Iris pigment epithelial cell (primary cell): ENCODE measurements at places on chromosomes 6 and 20.

DNA sequence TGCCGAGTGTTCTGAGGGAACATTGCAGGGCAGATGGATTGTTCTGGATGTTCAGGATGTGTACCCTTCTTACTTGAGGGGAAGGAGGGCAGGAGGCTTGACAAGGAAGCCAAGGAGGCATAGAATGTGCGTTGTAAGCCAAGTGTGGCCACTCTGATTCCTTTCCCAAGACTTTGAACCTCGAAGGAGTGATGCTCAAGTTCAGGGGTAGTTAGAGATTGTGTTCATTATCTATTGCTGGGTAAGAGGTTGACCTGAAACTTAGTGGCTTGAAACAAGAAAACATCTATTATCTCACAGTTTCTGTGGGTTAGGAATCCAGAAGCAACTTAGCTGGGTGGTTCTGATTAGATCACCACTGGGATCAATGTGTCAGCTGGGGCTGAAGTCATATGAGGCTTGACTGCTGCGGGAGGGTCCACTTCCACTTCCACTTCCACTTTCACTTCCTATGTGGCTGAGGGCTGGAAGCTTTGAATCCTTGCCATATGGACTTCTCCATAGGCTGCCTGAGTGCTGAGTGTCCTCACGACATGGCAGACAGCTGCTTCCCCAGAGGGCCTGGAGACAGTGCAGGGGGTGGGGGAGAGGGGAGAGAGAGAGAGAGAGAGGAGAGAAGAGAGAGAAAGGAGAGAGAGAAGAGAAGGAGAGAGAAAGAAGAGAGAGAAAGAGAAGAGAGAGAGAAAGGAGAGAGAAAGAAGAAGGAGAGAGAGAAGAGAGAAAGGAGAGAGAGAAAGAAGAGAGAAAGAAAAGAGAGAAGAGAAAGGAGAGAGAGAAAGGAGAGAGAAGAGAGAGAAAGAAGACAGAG lies 6.9 kb upstream of the CD40 start:
- no peak for DNase-seq

GRCh38 chr20:21342656-21343345 lies 39.7 kb downstream of the XRN2 start:
- DNase-seq, result peak; percentile 68

- DNase-seq, result peak; percentile 40
These were observed 9.0 kb upstream of the GRM4 start for GRCh38 chr6:34154668-34155447.

DNA sequence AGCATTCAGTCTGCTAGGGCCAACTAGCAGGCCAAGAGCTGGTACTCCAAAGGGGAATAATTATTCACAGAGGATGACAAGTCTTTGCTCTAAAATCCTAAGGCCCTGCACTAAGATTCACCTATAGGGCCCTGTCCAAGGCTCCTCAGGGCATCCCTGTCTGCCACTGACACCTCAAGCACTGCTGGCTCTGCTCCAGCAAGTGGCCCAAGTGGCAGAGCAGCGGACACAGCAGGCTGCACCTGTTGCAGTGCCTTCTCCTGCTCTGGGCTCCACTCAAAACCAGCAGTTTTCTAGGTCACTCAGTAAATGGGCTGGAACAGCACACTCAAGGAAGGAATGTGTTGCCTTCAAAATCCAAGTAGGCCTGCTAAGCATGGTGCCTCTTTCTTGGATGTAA lies 36.4 kb upstream of the SMOC2 start:
- DNase-seq, result no peak

DNA sequence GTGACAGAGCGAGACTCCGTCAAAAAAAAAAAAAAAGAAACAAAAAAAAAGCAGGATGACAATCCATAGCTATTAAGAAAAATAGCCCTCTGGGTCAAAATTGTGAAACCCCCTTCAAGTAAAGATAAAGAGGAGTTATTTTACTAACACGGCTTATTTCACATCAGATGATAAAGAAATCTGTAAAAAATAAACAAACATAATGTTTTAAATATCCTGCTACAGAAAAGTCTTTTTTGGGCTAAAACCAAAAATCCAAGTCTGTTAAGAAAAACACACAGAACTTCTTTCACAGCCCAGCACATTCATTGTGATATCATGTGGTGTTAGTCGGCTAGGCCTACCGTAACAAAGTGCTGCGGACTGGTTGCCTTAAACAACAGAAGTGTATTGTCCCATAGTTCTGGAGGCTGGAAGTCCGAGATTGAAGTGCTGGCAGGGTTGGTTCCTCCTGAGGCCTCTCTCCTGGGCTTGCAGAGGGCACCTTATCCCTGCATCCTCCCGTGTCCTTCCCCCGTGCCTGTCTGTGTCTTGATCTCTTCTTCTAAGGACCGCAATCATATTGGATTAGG lies 239.2 kb upstream of the TAB2 start:
- DNase-seq, result no peak

DNA sequence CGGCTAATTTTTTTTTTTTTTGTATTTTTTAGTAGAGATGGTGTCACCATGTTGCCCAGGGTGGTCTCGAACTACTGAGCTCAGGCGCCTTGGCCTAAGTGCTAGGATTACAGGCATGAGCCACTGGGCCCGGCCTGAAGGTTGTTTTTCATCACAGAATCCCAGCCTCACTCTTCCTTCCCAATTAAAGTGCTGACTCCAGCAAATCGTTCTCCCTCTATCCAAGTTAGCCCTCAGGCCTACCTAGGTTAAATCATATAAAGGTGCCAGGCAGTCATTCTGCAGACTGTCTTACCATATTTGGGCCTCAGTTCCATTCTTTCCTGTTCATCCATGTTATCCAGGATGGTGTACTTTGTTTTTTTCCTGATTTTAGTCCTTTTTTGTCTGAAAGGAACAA lies 56.4 kb downstream of the ALDH5A1 start:
- no peak for DNase-seq

DNA sequence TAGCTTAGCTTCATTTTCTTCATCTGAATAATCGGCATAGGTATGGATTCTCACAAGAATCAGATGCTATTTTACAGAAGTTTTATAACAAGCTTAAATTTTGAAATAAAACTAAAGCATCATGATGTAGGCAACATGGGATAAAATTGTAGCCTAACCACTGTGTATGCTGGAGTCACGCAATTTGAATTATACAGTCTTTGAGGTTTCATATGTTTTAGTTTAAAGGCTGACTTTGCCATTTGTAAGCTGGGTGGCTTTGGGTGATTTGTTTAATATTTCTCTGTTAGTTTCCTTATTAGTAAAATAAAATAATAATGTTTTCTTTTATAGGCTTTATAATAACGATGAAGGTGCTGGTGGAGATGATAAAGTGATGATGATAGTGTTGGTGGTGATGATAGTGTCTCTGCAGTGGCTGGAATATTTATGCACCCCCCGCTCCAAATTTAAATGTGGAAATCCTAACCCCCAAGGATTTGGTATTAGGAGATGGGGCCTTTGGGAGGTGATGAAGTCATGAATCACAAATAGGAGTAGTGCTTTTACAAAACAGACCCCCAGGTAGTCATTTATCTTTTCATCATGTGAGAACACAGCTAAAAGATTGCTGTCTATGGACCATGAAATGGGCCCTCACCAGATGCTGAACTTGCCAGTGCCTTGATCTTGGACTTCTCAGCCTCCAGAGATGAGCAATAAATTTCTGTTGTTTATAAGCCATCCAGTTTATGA lies 42.0 kb downstream of the DOK5 start:
- DNase-seq, result no peak

GRCh38 chr6:166411721-166412151 lies 29.0 kb upstream of the MPC1 start:
- DNase-seq, result no peak

- DNase-seq, result no peak
These were observed 46.0 kb upstream of the TOP1 start for GRCh38 chr20:40982415-40983145.

GRCh38 chr6:26045065-26045927 lies 41.9 kb upstream of the HFE start:
- DNase-seq, result peak; percentile 93

DNA sequence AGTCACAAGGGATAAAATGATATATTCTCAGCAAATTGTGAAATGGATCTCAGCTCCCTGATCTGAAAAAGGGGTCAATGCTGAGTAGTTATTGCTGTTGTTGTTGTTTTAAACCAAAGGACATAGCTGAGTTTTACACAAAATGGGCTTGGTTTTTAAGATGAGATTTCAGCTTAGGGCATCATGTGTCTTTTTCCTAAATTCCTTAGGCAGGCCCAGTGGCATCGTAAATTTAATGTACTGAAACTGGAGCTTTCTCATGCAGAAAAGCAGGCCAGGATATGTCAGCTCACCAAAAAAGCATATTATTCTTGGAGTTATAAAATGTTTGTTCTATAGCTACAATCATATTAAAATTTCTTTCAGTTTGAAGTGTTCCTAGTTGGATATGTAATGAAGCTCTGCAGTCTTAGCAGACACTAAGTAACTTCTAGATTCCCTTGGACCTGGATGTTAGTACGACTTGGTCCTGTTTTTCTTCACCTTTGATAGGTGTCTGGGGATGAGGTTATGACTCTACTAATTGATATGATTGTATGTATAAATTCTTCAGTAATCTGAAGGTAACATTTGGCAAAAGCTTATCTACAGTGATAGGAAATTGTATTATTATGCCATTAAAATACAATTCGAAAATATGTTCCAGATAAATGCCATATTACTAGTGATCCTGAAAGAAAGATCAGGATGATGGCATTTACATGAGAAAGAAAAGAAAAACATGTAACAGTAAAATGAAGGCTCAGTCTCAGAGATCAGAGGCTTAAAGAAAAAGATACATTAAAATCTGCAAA lies 663.3 kb downstream of the RFPL4B start:
- DNase-seq, result no peak

GRCh38 chr6:161547617-161548016 lies 273.8 kb upstream of the AGPAT4 start:
- DNase-seq, result no peak

- no peak for DNase-seq
These were observed 269.0 kb downstream of the SMOC2 start for GRCh38 chr6:168709991-168710390.

DNA sequence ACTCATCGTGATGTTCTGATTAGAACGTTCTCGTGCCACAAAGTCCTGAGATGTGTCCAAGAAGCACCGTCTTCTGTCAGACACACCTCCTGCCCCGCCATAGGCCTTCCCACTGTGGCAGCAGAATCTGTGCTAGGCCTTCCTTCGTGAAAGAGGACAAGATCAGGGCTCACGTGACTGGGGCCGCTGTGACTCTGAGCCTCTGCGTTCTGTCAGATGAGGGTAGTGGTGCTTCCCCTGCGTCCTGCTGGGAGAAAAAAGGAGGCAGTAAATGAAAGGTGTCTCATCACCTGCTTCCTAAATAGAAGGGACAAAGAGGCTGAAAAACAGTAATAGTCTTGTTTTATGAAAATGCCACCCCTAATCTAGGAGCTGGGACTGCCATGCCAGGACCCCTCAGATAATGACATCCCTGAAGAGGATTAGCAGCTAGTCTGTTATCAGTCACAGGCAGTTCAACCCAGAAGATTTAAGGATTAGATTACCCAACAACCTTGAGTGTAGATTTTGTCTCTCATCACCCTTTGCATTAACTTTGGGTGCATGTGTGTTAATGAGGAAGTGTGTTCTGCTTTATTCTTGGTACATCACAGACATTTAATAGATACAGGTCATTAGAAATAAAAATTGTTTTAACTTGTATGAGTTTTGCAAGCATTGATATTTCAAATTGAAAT lies 4.1 kb downstream of the DNAJC5 start:
- DNase-seq, result no peak

DNA sequence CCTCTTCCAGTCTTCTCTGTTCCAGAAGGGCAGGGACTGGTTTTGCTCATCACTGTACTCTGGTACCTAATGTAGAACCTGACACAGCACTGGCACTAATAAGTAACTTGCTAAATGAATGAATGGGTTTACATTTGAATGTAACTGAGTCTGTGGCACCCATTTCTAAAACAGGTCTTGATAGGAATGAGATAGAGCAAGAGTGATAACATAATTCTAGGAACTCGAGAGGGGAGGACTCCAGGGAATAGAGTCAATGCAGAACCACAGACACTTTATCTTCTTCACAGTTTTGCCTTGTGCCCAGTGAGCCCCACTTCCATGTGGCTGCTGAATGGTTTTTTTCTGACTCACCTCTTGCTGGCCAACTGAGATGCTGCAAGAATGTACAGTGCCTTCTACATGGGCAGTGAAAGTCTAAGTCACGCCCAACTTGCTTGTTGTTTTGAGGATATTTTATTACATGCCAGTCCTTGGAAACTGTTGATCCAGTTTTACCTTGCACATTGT lies 61.1 kb downstream of the TBC1D7 start:
- no peak for DNase-seq

GRCh38 chr6:26043384-26044139 lies 43.7 kb upstream of the HFE start:
- peak; percentile 97 for DNase-seq

- peak; percentile 62 for DNase-seq
These were observed 83.0 kb downstream of the SCAND1 start for GRCh38 chr20:35871259-35871771.

DNA sequence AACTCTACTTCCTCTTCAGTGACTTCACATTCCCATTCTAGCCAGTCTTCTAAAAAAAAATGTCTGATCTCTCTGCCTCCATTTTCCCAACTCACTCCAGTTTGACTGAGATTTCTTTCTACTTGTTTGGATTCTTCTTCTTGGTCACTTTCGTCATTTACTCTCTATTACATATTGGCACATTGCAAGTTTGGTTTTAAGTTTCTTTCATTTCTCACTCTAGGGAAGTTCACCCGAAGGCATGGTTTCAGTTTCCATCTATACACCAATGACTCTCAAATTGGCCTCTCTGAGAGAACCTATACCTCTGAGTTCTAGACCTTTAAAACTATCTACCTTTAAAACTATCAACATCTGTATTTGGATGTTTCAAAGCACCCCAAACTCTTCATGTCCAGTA lies 51.3 kb downstream of the CD109 start:
- DNase-seq, result peak; percentile 4

DNA sequence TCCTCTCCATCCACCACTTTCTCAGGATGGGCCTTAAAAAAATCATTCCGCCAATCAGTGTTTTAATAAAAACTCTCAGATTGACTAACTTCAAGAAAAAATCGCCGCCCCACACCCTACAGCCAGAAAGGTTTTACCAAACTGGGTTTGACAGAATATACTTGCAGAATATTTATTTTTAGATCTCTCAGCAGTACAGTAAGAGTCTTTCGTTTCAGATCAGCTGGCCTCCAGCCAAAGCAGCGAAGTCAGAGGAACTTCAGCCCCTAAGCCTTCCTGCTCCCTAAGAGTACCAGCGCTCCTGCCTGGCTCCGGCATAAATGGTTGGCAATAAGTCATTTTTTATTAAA lies 24.7 kb downstream of the TBC1D7 start:
- peak; percentile 90 for DNase-seq

- DNase-seq, result peak; percentile 97
These were observed 20.4 kb upstream of the RAB23 start for GRCh38 chr6:57242505-57242904.

DNA sequence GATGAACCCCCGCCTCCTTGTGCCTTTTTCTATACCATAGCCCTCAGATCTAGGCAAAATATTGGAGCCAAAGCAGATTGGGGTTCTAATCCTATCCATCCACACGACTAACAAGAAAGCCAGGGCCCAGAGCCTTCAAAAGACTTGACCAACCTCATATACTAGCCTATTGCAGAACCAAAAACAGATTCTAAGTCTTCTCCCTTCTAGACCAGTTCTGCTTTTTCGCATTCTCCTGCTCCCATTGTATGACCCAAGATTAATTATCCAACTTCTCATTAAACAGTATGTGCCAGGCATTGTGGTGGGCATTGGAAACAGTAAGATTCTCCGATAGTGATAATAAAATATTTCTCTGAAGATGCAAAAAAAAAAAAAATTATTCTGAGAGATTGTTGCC lies 113.7 kb upstream of the JARID2 start:
- no peak for DNase-seq
